Kidney epithelial cell (primary cell): ENCODE measurements at places on chromosomes 16 and 17. TPM values are rescaled to one million over a fixed set of nuclear protein-coding genes. Genes with fewer than 3 reads are reported as not detected.

- DNase-seq = no peak
Observed at GRCh38 chr16:8063159-8063558, 527.2 kb downstream of the TMEM114 start.

MARCHF10 gene
- total RNA-seq = 1.3 TPM in 2 replicates

- DNase-seq = no peak
Observed at GRCh38 chr16:47156680-47157215, 13.0 kb upstream of the NETO2 start.

- no peak for DNase-seq
Observed at GRCh38 chr17:68100000-68100641, 64.6 kb downstream of the KPNA2 start.

DNA sequence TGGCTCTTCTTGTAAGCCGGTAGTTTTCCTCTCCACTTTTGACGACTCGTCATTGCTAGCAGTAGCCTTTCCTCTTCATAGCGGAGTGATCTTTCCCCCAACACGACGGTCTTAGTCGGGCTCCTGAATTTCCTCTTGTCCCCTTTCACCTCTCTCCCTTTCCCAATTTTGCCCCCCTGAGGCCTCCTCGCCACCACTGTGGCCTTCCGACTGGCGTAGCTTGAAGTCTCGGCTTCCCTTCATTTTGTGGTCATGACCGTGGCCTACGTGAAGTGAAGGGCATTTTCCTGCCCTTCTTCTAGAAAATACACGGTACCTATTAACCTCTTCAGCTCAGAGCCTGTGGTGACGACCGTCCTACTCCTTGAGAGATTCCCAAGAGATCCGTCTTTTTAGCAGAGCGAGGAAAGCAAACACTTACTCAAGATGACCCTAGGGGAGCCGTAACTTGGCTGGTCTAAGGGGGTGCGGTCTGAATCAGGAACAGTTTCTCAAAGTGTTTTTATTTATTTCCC, 787 bp downstream of the PRKAR1A start:
- no peak for DNase-seq

DNA sequence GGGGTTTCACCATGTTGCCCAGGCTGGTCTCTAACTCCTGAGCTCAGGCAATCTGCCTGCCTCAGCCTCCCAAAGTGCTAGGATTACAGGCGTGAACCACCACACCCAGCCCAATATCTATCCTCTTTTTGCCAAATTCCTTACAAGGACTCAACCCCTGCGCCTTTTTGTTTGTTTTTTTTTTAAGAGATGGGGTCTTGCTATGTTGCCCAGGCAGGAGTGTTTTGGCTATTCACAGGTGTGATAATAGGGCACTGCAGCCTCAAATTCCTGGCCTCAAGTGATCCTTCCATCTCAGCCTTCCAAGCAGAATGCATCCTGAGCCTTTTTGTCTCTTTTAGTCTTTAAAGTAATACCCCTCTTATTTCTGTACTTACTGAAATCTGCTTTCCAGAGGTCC, 17.0 kb downstream of the SP2 start:
- no peak for DNase-seq

MSI2 gene
- 30.5 and 33.8 TPM in 2 replicates for total RNA-seq

- DNase-seq = no peak
Observed at GRCh38 chr16:79317521-79317920, 283.0 kb downstream of the MAF start.

GRCh38 chr17:1769822-1770477, 8.1 kb downstream of the SERPINF1 start:
- DNase-seq = no peak

- DNase-seq = no peak
Observed at GRCh38 chr17:81126281-81127132, 38.8 kb upstream of the PVALEF start.

- DNase-seq = no peak
Observed at GRCh38 chr16:46844771-46845170, 13.8 kb upstream of the C16orf87 start.
